ENCODE measurements at places on chromosomes 3 and 15. TPM values are rescaled to one million over a fixed set of nuclear protein-coding genes. Genes with fewer than 3 reads are reported as not detected.

Gene TP63
- total RNA-seq, result 0.42 TPM

Gene PSTPIP1
- not detected for total RNA-seq

Gene WDR93
- total RNA-seq, result 0.20 TPM

Gene DNAH12
- 0.12 TPM for total RNA-seq

Gene MESP1
- 7.2 TPM for total RNA-seq

Gene SOX2
- total RNA-seq, result 0.88 TPM

Gene CELF6
- total RNA-seq, result 0.15 TPM

Gene INSYN1
- total RNA-seq, result 2.0 TPM

Gene LYZL4
- not detected for total RNA-seq

Data from A549 treated with DMSO at 1 μM for 4 hours (cell line).